ENCODE measurements at places on chromosomes 1 and 21.

DNA sequence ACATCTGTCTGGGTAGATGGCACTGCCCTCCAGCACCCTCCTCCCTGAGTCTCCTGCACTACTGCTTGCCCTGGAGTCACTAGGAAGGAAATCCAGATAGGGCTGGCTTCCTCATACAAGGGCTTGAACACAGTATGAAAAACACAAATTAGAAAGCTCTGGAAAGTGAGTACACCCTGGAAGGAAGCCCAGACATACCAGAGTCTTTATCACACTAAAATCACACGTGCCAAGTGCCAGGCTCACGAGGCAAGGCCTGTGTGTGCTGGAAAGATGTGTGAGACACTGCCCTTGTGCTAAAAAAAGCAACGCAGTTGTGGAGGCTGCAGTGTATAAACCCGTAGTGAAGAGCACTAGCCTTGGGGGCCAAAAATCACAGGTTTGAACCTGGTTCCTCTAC lies 28.3 kb upstream of the S100A7 start:
- peak; percentile 45 for DNase-seq

GRCh38 chr1:26827106-26827604 lies 667 bp downstream of the ZDHHC18 start:
- no peak for DNase-seq

DNA sequence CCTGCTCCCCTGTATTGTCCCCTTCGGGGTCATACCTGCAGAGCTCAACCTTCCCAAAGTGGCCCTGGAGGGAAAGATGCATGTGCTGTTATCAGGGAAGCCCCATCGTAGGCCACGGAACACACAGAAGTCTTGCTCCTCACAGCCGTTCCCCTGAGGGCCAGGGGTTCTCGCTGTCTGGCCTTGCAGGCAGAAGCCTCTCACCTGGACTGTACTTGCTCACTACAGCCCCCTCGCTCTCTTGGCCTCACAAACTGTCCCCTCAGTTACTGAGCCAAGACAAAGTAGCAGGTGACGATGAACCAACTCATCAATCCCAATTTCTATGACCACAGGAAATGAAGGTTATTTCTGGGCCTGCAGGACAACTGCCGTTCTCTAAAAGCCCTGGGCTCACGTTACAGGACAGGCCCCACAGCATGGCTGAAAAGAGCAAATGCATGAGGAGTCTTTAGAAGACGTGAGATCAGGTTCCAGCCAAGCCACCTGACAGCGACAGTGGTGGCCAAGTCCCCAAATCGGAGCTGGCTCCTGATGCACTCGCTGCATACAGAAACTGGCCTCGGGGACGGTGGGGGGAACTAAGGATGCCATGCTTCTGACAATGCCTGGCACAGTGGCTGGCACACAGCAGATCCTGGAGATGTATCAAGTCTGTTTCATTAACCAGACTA lies 95.0 kb downstream of the RAVER2 start:
- DNase-seq = no peak

GRCh38 chr1:29783508-29784275 lies 547.4 kb downstream of the PTPRU start:
- DNase-seq = no peak

DNA sequence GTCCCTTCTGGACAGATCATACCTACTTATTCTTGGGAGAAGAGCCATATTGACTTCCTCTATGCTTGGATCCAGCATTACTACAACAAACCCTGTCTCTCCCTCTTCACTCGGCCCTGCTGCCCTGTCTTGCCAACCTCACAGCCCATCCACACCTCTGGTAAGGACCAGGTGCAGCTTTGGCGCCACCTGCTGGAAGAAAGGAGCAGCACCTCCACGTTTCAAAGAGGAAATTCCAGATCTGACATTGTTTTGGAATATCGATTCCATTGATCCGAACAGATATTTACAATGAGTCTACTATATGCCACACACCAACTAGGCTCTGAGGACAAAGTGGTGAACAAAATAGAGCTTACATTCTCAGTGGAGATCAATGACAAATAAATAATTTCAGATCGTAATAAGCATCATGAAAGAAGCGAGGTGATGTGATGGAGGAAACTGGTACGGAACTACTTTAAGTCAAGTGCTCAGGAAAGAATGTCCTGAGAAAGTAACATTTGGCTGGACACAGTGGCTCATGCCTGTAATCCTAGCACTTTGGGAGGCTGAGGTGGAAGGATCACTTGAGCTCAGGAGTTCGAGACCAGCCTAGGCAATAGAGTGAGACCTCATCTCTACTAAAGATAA lies 18.7 kb downstream of the MFSD2A start:
- peak; percentile 72 for DNase-seq

DNA sequence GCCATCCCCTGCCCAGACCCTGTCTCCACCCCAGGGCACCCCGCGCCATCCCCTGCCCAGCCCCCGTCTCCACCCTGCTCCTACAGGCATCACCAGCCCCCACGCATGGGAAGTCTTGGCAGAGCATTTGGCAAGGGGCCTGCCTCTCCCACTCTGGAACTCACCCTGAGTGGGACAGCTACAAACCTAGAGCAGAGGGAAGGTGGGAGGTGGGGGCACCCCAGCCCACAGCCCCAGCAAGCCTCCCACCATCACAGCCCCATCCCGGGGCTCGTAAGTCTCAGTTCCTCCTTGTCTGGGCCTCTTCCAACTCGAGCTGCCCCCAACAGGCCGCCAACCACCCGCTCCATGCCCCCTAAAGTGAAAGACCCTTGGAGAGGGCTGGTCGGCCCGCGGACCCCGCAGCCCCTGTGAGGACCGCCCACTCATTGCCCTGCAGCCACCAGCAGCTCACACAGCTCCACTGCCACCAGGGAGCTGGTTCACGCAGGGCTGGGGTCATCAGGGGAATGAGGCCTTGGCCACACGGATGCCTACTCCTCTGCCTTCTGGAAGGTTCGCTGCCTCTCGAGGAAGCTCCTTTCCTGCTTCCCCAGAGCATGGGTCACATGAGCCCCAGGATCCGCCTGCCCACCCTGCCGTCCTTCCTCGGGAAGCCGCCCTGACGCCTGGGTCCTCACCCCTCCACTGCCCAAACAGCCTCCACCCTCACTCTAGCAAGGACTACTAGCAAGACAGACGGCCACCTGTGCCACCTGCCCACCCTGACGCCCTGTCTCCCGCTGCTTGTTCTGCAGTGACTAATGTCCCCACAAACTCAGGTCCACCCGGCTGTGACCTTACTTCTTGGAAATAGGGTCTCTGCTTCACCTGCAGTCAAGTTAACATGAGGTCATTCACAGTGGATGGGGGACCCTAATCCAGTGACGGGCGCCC lies 14.4 kb downstream of the MEGF6 start:
- DNase-seq = no peak

DNA sequence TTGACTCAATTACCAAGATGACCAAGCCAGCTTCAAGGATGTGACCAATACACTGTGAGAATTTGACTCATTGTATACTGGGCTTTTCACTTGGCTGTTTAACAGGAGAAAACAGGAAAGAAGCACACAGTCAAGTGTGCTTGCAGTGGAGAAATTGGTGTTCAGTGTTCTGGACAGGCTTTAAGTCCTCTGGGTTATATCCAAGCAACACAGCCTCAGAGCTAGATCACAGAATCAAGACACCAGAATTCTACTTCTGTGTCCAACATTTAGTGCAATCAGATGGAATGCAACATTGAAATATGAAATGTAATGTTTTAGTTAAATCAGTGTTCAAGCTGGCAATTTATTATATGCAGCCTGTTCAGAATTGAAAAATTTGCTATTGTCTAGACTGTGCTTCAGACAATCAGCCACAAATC lies 694.4 kb downstream of the LTN1 start:
- peak; percentile 95 for DNase-seq

DNA sequence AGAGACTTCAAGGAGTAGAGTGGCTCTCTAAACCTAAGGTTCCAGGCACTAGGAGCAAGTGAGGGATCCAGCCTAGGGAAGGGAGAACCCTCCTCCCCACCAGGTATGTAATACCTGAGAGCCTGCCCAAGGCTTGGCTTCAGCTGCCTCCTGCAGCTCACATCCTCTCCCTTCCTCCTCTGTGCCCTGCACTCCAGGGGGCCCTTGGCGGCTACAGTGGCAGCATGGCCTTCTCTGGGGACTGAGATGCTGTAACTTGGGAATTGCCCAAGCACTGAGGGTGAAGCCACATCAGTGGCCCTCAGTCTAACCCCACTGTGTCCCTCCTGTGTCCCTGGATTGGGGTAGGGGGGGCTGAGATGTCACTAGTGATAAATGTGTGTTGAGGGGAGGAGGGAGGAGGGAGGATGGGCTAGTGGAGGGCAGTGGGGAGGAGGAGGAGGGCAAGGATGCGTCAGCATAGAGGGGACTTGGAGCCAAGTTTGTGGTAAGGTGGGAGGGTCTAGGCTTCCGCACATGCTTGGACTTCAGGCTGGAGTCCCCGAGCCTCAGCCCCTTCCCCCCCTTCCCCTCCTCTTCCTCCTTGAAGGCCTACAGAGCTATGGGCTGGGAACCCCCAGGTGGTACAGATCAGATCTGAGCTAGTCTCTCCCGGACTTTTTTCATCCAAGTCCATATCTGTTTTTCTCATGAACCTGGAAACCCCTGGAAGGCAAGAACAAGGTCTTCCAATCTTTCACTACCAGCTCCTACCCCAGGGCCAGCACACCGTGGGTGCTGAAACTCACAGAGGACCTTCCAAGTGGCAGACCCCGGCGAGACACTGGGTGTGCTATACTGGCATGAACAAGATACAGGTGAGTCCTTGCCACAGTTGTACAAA lies 17.5 kb downstream of the COL9A2 start:
- peak; percentile 23 for DNase-seq

- DNase-seq = peak; percentile 58
These were observed 38.1 kb downstream of the PLEKHA6 start for GRCh38 chr1:204321665-204322064.

DNA sequence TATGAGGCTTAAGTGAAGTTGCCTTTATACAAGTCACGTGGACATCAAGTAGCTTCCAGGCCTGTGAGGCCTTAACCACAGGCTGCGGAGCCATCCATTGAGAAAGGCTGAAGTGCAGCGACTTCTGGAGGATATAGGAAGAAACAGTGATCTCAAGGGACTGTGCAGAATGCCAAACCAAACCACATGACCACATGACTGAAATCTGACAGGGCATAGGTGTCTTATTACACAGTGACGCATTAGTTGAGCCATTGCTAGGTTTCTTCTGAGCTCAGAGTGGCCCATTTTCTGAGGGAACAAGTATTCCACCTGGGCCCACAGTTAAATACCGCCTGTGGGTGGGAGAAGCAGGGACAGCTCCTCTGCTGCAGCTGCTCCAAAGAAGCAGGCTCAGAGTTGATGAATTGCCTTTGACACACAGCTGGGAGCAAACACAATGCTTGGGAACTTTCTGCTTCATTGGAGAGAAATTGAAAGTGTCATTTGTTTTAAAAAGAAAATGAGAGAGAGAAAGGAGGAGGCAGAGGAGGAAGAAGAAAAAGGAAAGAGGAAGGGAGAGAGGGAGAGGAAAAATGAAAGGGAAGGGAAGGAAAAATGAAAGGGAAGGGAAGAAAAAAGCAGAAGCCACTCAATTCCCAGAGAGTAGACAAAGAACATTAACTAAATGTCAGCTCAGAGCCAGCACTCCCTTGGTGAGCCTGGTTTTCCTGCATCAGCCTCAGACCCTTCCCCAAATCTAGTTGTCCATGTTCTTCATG lies 94.4 kb downstream of the COLGALT2 start:
- peak; percentile 95 for DNase-seq
